Sciatic nerve (tissue), 2 donors: ENCODE measurements at places on chromosomes 11 and 22.

GRCh38 chr11:11243590-11244469, 109.2 kb downstream of the CSNK2A3 start:
- DNase-seq, result no peak

DNA sequence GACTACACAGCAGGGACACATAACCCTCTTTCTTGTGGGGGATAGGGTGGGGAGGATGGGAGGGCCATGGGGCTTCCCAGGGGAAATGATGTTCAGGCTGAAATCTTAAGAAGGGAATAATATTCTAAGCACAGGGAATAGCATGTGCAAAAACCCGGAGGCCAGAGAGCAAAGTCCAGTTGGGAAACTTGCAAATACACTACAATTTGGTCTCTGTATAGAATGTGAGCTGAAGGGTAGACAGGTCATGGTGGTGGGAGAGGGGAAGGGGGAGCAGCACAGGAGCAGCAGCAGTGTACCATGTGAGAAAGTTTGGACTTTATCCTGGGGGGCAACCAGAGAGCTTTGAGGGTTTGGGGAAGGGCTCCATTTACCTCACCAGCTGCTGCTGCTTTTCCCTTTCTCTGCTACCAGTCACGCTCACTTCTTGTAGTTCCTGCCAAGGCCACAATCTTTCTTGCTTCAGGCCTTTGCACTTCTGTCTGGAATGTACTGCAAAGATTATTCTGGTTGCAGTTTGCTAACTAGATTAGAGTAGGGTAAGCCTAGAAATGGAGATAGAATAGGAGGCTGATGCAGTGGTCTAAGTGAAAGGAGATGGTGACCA, 43.0 kb downstream of the KREMEN1 start:
- no peak for DNase-seq

DNA sequence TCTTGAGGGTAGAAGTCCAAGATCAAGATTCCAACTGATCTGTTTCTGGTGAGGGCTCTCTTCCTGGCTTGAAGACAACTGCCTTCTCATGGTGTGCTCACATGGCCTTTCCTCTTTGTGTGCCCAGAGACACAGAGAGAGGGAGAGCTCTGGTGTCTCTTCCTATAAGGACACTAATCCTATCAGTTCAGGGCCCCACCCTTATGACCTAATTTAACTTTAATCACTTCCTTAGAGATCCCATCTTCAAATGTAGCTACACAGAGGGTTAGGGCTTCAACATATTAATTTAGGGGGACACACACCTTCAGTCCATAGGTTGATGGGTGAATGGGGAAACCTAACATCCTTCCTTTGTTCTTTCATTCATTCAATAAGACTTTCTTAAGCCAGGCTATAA, 144.6 kb downstream of the MN1 start:
- no peak for DNase-seq

- no peak for DNase-seq
Measured at GRCh38 chr11:114302663-114303062, 6.5 kb downstream of the NNMT start.

DNA sequence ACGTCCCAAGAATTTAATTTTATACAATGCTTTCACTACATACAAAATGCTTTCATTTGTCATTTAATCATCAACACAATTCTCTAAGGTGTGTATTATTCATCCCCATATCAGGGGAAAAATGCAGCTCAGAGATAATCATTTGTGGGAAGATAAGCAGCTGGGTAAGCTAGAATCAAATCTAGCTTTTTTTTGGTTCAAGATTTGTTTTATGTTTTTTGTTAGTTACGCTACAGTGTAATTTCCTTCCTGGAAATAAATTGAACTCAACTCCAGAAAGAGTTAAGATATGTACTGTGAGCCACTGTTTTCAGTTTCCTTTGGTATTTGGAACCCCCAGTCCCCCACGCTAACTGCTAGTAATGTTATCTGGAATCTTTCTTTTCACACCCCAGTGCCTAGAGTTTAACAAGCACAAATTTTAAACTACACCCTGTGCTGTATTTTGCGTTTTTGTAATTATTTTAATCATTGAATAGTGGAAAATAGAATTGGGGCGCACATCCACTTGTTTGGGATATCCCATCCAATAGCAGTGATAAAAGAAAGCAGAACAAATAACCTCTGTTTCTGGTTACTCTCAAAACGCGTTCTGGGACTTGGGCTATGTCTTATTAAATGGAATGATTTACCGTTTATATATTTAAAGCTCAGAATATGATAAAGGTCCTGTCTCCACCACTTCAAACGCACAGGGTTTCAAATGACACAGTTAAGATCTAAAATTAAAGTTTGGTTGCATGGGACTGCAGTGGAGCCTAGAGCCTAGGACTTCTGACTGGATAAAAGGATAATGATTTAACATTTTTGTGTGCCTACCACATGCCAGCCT, 2.1 kb upstream of the HSPA8 start:
- no peak for DNase-seq

GRCh38 chr11:96062134-96062533, 138.2 kb upstream of the MTMR2 start:
- no peak for DNase-seq
